ENCODE measurements at places on chromosomes 1 and 21.

DNA sequence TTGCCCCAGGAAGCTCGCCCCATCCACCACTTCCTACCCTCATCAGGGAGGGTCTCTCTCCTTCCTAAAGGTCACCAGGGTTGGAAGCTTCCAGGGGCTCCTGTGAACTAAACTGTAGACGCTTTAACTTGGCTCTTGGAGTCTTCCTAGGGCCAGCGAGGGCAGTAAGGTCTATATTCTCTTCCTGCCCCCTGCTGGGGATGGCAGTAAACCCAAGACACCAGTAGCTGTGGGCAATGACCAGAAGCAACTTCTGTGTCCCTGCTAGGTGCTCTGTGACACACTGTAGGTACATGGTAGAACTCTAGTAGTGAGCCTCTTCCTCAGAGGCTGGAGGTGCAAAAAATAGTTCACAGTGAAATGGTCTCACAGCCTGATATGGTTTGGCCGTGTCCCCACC is 30.0 kb downstream of the KCND3 start:
- DNase-seq = no peak

DNA sequence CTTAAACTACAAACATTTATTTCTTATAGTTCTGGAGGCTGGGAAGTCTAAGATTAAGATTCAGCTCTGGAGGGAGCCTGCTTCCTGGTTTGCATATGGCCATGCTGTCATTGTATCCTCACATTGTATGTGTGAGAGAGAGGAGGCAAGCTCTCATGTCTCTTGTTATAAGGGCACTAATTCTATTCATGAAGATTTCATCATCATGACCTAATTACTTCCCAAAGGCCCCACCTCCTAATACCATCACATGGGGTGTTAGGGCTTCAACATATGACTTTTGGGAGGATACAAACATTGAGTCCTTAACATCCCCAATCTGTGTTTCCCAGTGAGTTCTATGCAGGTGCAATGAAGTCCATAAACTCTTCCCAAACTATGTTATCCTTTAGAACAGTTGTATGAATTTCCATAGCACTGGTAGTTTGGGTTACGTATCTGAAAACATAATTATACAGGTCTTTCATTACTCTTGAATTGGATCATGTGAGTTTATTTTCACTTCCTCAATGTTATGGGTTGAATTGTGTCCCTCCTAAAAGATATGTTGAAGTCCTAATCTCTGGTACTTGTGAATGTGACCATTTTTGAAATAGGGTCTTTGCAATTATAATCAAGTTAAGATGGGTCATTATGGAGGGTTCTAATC is 124.2 kb downstream of the RUNX1 start:
- DNase-seq = no peak

DNA sequence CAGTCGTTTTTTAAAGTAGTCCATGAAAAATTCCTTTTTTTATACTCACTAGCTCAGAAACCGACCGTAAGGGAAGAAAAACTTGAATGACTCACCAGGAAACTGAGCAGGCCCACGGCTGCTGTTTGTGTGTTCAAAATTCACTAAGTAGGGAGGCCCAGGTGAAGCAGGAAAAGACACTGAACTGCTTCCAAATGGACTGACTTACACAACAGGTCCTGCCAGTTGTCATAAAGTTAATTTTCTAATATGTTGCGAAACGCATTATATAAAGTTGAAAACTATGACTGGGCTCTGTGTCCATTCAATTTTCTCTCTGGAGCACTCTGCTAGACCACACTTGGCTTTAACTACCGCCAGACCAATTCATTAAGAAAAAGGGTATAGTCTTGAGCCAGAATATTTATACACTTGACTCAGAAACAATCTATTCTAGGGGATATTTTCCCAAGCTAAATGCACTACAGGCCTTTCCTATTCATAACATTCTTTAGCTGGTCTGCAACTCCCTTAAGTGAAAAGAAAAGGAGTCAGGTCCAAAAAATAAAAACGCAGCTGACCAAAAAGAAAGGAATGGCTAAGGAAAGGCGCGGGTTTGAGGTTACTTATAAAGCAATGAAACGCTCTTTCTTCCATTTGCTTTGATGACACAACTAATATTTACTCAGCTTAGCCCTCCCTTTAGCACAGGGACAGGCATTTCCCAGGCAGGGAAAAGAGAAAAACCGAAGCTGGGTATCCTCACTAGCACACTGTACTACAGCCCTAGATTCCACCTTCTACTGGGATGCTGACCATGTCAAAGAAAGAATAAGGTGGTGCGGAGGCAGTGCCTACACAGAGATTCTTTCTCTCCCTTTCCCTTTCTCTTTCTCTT is 306.3 kb upstream of the ESRRG start:
- peak; percentile 6 for DNase-seq

DNA sequence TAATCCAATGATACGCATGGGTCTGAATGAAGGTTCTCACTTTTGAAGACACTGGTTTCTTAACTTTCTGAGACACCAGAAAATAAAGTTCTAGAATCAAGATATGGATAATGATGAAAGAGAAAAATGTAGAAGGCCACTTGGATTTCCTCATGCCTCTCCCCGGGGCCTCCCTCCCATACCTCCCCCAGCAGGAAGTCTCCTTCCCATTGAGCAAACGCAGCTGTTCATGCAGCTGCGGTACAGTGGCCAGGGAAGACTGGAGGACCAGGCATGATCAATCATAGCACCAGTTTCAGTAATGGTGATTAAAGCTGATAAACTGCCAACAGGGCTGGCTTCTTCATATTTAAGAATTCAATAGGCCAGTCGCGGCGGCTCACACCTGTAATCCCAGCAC is 10.9 kb upstream of the UBR4 start:
- no peak for DNase-seq

DNA sequence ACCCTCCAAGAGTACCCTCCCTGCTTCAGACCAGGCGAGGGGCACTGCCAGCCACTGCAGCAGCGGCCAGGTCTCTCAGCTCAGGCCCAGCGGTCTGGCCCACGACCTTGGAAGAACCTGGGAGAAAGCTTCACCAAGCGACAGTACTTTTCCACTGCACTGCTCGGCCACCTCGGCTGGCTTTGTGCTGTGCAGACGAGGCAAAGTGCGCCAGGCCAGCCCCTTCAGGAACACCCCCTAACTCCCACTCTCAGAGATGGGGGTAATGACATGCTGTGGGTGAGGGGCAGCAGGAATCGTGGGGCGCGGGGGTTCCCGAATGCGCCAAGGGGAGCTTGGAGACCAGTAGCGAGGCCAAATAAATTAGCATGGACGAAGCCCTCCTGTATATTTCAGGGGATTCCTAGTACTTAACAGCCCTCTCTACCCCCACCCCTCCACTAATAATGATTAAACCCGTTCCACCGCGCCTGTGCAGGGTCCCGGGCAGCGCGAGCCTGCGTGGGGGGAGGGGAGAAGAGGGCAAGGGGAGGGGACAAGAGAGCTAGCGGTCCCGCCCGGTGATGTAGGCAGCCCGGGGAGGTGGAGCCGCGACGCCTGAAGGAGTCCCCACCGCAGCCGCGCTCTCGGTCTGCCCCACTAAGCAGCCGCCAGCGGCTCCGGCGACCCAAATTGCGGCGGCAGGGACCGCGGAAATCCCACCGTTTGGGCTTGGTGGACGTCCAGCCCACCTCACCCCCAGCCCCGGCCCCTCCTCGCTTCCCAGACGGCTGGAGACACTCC is at the start of gene FAM43B:
Gene FAM43B, plus strand, starts transcription at position 629 of the 783 bp plus-strand sequence. CDS start 401 bp downstream, outside the sequence.
- no peak for DNase-seq

DNA sequence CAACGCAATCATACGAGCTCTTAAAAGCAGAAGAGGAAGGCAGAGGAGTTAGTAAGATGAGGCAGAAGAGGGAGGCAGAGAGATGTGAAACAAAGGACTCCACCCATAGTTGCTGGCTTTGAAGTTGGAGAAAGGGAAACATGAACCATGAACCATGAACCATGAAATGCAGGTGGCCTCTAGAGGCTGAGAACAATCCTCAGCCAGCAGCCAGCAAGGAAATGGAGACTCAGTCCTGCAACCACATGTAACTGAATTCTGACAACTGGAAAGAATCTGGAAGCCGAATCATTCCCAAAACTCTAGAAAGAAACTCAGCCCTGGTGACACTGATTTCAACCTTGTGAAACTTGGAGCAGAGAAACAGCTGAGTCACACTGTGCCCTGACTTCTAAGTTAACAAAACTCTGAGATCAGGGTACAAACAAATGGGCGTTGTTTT is 10.1 kb downstream of the DIPK1A start:
- peak; percentile 7 for DNase-seq

DNA sequence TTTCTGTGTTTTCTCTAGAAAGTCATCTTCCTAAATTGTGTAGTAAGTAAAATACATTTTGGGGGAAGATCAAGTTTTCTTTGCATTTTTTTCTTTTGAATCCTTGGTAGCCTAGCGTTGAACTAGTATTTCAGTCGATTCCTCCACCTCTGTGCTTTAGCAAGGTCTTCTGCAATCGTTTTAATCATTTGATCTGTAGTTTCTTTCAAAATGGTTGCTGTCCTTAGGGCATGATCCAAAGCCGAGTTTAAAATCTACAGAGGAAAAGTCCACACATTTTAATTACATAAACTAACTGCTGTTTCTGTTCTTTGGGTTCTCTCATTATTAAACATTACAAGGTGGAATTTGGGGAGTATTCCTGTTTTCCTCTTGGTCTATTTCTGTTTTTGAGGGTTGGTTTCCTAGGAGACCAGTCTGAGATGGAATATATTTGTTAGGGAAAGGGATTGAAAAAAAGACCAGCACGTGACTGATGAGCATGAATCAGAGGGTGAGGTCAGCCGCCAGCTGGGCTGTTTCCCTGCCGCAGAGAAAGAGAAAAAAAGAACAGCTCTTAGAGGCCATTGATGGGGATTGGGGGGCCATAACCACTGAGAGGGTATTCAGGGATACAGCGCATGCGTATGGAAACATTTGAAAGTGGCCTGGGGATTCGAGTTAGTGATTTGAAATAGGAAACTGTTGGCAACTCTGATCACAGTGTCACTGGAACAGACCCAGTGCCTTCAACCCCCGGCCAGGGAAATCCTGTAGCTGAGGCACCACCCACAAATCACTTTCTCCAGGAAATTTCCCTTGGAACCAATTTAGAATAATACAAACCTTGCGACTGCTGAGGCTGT is 40.6 kb downstream of the AKNAD1 start:
- DNase-seq = peak; percentile 40

- no peak for DNase-seq
These were observed 8.0 kb downstream of the FCAMR start for GRCh38 chr1:206962272-206962671.

- no peak for DNase-seq
These were observed 316 bp downstream of the AP4B1 start for GRCh38 chr1:113904293-113904673.

Measured in H54 (cell line).